ENCODE measurements at places on chromosomes 3 and 15.

DNA sequence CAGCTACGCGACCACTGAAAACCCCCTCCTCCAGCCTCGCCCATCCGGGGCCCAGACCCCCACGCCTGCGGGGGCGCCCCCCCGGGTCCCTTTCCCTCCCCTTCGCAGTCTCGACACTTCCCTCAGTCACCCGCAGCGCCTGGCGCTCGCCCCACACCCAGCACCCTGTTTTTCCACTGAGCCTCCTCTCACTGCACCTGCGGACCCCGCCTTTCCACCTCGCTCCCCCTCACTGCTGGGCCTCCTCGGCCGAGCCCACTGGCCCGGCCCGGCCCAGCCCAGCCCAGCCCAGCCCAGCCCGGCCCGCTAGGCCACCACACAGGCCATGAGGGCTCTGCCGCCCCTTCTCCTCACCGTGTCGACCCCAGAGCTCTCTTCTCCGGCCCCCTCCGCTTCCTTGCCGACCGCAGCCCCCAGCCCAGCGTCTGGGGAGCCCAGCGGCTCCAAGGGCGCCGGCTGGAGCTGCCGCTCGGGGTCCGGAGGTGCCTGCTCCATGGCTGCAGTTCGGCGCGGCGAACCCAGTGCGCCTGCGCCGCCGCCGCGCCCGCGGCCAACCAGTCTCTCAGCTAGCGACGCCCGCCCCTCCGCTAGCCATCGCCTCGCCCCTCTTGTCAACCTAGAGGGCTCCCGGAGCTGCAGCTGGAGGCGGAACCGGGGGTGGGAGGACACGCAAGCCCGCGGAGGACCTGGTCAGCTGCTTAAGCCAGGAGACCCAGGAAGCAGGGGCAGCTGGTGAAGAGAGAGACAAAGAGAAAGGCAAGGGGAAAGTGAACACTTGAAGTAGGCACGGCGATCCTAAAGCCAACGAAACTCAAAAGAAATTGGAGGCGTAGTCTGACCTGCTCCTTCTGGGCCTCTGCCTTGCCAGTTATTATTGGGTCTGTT, at the start of gene SNX4:
TSS of gene SNX4 (minus strand) at position 525 of the 885 bp plus-strand sequence. CDS start at position 495, 30 bp downstream.
- peak; percentile 70 for DNase-seq

DNA sequence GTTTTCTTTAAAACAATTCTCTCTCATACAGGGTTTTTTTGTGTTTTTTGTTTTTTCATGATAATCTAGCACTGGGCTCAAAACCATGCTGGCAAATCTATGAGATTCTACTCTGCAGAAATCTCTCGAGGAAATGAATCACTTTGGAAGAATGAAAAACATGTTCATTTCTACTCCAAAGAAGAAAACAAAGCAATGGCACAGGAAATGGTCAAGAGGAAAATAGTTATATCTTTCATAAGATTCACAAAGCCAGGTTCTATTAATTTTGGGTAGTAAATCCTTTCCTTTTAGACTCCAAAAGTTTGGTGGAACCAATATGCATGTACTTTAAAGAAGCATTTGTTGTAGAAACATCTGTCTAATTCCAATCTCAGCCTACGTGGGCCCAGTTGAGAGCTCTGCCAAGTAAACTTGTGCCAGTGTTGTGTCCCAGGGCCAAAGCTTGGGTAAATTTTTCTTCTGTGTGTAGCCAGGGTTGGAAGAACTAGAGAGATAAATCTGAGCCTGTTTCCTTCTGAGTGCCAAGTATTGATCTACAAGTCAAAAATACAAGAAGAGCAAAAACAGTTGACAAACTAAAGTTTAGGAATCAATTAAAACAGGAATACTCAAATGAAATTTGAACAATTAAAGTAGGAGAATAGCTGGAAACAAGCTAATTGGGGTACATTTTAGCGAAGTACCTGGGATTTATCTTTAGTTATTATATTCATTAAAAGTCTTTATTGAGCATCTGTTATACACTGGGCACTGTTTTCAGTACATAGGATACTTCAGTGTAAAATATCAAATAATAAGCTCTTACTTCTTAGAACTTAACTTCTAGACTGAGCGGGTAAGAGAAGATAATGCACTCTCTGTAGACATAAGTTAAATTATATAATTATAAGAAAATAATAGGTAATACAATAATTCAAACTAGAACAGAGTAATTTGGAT, 657.5 kb upstream of the NECTIN3 start:
- no peak for DNase-seq

DNA sequence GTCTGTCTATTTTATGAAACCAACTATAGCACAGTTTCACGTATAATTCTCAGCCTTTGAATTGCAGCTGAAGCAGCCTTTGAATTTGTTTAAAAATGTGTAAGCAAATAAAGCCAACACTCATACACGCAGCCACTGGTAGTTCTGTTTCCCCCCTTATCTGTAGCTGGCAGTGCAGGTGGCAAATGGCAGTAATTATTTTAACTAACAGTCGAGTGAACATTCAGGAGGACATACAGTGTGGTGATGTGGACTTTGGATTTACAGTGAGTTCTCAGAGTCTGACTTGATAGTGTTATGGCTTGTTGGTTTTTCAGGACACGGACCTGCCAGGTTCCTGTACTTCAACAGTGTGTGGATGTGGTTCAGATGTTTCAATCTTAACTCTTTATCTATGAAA, 64.0 kb upstream of the SKOR1 start:
- no peak for DNase-seq

DNA sequence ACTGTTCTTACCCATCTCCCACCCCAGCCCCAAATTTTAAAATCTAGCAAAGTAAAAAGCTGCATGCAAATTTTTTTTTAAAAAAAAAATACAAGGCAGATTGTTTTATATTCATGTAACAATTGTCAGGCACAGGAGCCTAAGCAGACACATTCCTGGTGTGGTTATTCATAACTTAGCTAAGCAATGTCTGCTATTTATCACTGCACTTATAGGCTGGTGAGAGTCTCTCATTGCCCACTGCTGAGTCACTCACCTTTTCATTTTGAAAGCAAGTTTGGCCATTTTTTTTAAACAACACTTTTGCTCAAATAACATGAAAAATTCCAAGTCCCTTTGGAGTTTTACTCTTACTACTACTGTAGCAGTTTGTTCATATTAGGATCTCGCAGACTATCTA, 413.9 kb downstream of the RBMS3 start:
- no peak for DNase-seq

DNA sequence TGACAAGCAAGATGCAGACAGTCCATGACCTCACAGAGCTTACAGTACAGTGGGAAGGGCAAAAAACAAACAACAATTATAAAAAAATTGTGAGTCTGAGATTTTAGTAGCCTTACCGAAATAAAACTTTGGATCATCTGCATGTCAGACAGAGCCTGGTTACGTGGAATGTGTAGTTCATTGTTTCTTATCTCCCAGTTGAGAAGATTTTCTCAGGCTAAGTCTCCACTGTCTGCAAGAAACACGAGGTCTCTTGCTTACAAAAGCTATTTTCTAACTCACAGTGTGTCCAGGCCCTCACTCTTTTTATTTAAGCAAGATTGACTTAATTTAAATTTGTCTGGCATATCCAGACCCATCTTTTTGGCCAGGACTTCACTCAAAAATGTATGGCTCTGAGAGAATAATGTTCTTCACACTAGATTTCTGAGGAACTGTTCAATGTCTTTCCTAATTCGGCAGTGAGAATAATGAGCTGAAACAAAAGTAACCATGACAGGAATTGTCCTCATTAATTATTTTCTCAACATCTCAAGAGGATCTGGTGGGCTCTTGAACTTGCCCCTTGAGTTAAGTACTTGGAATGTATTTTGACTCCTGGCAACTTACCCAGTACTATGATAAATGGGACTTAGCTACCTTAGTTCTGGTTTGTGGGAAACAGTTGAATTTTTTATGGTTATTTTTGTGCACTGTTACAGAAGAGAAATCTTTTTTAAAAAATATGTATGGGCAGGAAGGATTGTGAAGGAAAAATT, 265.1 kb upstream of the COL8A1 start:
- DNase-seq = no peak

DNA sequence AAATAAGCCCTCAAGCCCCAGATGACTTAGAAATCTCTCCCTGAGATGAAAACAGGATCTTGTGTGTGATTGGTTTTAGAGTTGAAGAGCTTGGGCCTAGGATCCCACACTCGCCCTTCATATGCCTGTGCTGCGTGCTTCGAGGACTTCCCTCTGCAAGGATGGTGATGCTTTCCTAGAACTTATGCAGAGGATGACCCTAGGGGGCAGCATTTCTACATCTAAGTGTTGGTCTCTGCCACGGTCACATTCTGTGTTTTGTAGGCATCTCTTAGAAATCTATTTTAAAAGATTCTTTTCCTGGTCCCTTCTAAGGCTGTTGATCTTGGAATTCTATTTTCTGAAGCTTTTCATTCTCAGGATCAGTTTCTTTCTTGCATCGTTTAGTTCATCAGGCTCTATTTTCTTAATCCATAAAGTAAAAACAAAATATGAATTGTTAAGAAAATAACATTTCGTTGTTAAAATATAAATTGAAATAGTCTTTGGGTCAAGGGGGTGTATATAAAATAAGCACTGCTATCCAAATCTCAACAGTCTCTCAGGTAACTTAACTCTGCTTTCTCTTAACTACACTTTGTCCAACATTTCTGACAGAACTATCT, 45.7 kb downstream of the WDR76 start:
- DNase-seq = no peak

DNA sequence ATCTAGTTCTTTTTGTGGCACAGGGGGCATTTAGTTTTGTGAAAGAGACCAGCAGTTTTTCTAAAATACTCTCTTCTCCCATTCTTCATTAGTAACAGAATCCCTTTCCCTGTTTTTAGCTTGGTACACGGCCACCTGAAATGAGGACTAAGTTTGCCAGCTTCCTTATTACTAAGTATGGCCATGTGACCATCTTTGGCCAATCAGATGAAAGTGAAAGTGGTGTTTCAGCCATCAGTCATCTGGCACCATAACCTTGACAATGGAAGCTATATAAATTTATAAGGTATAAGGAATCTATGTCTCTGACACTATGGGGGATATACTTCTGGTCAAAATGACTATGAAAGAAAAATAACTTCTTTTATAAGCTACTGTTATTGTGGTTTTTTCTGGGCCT, 570.4 kb downstream of the AGBL1 start:
- DNase-seq = no peak

DNA sequence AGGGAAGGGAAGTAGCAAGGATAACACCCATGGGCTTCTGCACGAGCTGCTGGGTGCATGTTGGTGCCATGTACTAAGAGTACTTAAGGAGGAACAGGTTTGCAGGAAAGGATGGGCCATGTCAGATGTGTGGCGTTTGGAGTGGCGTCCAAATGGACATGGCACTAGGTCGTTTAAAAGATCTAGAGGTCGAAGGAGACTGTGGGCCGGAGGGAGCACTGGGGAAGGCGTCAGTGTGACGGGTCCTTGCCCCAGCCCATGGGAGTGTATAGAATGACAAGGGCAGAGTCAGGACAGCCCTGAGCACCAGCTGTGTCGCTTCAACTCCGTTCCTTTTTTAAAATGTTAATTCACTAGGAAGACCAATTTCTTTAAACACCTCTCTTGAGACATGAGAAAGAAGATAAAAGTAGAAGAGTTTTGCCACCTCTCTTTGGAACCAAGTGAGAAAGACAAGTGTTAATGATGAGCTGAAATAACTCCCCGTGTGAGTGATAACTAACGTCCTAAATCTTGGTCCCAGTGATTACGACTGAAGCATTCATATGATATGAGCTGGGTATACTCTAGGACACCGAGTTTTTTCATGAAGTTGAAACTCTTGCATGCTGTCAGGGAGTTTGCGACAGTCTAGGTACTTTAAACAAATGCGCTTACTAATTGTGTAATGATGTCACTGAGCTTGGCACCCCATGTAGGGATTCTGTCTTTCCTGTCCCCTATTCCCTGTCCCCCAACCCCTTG, 23.8 kb downstream of the LYSMD4 start:
- no peak for DNase-seq

GRCh38 chr3:160605315-160605714, 39.9 kb upstream of the KPNA4 start:
- no peak for DNase-seq

GRCh38 chr3:179256813-179257212, 5.9 kb upstream of the KCNMB3 start:
- no peak for DNase-seq

DNA sequence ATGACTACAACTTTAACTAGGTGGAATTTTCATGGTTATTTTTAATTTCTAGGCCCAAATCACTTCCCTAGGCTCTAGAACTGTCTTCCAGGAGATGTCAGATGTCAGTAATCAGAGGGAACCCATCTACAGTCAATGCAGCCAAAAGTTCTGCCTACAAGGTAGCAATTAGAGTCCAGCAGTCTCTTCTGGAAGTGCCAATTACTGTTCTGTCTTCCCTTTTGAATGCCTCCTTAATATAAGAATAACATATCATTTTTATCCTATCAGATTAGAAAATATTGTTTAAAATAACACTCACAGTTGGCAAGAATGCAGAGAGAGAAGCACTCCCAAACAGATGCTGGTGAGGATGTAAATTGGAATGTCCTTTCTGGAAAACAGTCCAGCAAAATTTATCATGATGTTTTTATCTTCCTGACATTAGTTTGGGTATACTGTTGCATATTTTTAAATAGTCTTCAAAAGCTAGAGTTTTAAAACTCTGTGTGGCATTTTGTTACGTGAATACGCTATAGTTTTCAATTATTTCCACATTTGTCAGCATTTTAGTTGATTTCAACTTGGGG, 543.7 kb downstream of the FHIT start:
- no peak for DNase-seq

GRCh38 chr3:146249921-146250320, 984 bp downstream of the PLSCR4 start:
- no peak for DNase-seq

DNA sequence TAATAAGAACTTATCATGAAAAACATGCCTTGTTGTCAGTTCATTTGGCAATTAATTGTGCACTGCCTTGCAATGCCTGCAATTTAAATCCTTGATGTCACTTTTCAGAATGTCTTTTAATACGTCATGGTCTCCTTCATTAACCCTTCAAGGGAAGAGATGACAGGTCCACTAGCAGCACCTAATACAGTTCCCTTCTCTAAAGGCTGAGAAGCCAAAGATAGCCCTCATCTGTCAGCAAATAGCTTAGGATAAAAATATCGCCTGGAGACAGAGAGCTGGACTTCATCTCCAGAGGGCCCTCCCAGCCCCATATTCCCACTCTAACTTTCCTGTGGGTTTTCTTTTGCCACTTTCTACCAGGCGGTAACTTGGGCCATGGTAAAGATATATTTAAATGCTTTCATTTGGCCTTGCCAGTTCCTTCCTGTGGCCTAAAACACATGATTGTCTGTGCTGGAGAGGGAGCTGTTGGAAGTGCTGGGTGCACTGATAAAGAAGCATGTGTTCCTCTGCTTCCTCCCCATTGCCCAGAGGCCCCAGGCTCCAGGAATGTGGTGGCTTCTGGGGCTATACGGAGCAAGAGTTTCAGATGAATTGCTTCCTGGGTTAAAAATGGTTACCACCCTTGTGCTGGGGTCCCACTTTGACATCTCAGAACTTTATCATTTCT, 76.3 kb upstream of the UMPS start:
- no peak for DNase-seq

All from stimulated activated CD8-positive, alpha-beta memory T cell treated with anti-CD3 and anti-CD28 coated beads, Interleukin-4, amount 100 ng/mL, for 1 hour (primary cell).